ENCODE measurements at places on chromosomes 1 and 21. TPM values are rescaled to one million over a fixed set of nuclear protein-coding genes. Genes with fewer than 3 reads are reported as not detected.
A peak's percentile ranks its signal among the peaks of the same experiment; 100 is the strongest.

GRCh38 chr1:95534985-95535384, 301.0 kb downstream of the RWDD3 start:
- no peaks in the 10 kb centered on the region for H3K4me1 ChIP-seq
- no peak for DNase-seq
- no peaks in the 10 kb centered on the region for H3K27me3 ChIP-seq
- H3K27ac ChIP-seq, result no peak overlapping the region

EXO1 gene
- total RNA-seq, result not detected

DNA sequence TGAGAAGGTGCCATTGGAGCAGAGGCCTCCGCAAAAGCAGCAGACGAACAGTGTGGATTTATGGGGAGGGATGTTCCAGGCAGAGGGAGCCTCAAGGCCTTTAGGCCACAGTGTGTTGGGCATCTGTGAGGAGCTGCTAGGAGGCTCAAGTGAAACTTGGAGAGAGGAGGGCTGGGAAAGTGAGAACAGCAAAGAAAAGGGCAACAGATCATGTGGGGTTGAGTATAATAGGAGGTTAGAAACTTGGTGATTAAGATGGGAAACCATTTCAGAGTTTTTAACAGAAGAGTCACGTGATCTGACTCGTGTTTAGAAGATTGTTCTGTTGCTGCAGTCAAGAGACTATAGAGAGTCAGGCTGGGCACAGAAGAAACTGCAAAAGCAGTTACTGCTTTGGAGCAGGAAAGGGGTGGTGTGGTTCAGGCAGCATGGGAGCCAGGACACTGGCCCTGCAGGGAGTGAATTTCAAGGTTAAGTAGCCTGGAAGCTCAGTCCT, 277.0 kb downstream of the DISC1 start:
- DNase-seq, result no peak
- H3K27me3 ChIP-seq, result no peaks in the 10 kb centered on the region
- no peaks in the 10 kb centered on the region for H3K4me1 ChIP-seq
- no peak overlapping the region for H3K27ac ChIP-seq
- no peaks in the 10 kb centered on the region for H3K36me3 ChIP-seq

DNA sequence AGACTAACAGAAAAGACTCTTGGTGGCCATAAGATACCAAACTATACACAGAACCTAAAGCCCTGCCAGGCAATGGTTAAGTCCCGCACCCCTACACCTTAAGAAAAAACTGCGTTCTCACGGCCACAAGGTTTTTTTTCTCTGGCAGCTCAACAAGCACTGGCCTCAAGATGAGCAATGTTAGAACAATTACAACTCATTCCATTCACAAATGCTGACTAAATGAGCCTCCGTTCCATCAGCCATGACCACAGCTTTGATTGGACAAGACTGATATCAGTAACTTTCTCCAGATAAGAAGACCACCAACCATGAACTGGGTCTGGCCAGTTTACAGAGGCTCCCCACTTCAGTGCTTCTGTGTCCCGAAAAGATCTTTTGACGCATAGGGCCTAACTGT, 31.9 kb downstream of the SEC16B start:
- H3K36me3 ChIP-seq, result peaks cover 11% of the 10 kb centered on the region
- H3K4me3 ChIP-seq, result no peak overlapping the region
- no peaks in the 10 kb centered on the region for H3K27me3 ChIP-seq
- no peak overlapping the region for H3K27ac ChIP-seq
- DNase-seq, result no peak
- H3K4me1 ChIP-seq, result no peaks in the 10 kb centered on the region

- H3K27ac ChIP-seq, result peak overlapping the region; percentile 100
- peak overlapping the region; percentile 95 for H3K4me3 ChIP-seq
- peak; percentile 78 for DNase-seq
- H3K27me3 ChIP-seq, result no peaks in the 10 kb centered on the region
- no peaks in the 10 kb centered on the region for H3K36me3 ChIP-seq
These were observed 648 bp downstream of the ATP1A1 start for GRCh38 chr1:116373431-116374352.

- no peaks in the 10 kb centered on the region for H3K36me3 ChIP-seq
- H3K27ac ChIP-seq, result no peak overlapping the region
- H3K4me1 ChIP-seq, result no peaks in the 10 kb centered on the region
- no peaks in the 10 kb centered on the region for H3K27me3 ChIP-seq
- no peak overlapping the region for H3K4me3 ChIP-seq
- no peak for DNase-seq
These were observed 30.4 kb upstream of the DISP3 start for GRCh38 chr1:11448373-11449099.

GRCh38 chr1:111164151-111164550, 24.1 kb downstream of the CEPT1 start:
- no peak overlapping the region for H3K27ac ChIP-seq
- H3K36me3 ChIP-seq, result peaks cover 56% of the 10 kb centered on the region
- H3K4me3 ChIP-seq, result no peak overlapping the region
- H3K27me3 ChIP-seq, result no peaks in the 10 kb centered on the region

NPL gene
- total RNA-seq, result 0.45 TPM

OSBPL9 gene
- 461 TPM for total RNA-seq

- H3K27ac ChIP-seq, result no peak overlapping the region
- H3K36me3 ChIP-seq, result no peaks in the 10 kb centered on the region
- DNase-seq, result no peak
- H3K4me3 ChIP-seq, result no peak overlapping the region
- H3K27me3 ChIP-seq, result no peaks in the 10 kb centered on the region
- no peaks in the 10 kb centered on the region for H3K4me1 ChIP-seq
These were observed 85.8 kb upstream of the USP24 start for GRCh38 chr1:55300975-55301374.

GRCh38 chr1:242586360-242586680, 61.8 kb upstream of the PLD5 start:
- no peaks in the 10 kb centered on the region for H3K27me3 ChIP-seq
- no peaks in the 10 kb centered on the region for H3K36me3 ChIP-seq
- H3K4me1 ChIP-seq, result no peaks in the 10 kb centered on the region
- H3K4me3 ChIP-seq, result no peak overlapping the region
- no peak overlapping the region for H3K27ac ChIP-seq
- no peak for DNase-seq

DNA sequence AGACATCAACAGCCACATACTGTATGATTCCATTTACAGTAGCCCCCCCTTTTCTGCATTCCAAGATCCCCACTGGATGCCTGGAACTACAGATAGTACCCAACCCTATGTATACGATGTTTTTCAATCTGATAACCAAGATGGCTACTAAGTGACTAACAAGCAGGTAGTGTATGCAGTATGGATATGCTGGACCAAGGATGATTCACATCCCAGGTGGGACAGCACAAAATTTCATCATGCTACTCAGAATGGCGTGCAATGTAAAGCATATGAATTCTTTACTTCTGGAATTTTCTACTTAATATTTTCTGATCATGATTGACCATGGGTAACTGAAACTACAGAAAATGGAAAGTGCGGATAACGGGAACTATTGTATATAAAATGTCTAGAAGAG, 30.0 kb upstream of the MRPS6 start:
- no peaks in the 10 kb centered on the region for H3K27me3 ChIP-seq
- no peaks in the 10 kb centered on the region for H3K4me1 ChIP-seq
- no peak overlapping the region for H3K4me3 ChIP-seq
- no peak for DNase-seq
- no peaks in the 10 kb centered on the region for H3K36me3 ChIP-seq
- no peak overlapping the region for H3K27ac ChIP-seq

DNA sequence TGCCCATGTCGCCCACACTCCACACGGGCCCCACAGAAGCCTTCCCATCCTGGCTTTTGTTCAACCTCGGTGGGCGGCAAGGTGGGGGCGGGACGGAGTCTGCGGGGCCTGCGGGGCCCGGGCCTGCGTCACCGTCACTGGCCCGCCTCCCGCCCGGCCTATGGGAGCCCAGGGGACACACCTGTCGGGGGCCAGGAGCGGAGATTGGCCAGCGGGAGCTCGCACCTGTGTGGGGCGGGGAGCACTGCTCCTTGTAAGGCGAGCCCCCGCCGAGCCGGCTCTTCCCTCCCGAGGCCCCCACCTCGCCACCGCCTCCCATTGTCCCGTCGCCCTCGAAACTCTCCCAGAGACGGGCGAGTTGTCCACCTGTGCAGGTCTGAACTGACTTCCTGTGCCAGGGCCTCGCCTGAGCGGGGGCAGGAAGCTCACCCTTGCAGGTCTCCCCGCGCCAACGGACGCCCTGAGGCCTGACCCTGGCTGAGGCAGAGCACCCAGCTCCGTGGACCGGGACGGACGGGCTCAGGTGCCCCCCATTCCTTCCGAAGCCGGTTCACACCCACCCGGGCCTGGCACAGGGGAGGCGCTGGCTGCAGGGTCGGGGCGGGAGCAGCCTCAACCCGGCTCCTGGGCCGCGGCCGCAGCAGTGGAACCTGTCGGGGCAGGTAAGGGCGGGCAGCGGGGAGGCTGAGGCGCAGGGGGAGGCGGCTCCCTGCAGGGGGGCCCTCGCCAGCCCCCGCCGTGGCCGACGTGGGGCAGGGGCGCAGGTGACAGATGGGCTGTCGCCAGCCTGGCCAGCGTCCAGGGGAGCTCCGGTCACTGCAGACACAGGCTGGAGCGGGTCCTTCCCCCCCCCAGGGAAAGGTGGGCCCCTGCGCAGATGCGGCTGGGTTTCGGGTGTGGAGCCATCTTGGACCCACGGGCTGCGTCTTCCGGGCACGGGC, 10.8 kb upstream of the TTLL10 start:
- DNase-seq, result peak; percentile 95
- peak overlapping the region; percentile 93 for H3K27ac ChIP-seq
- peak overlapping the region; percentile 60 for H3K4me3 ChIP-seq
- H3K4me1 ChIP-seq, result peaks cover 26% of the 10 kb centered on the region
- no peaks in the 10 kb centered on the region for H3K36me3 ChIP-seq

MAP10 gene
- total RNA-seq, result 1.5 TPM

DNA sequence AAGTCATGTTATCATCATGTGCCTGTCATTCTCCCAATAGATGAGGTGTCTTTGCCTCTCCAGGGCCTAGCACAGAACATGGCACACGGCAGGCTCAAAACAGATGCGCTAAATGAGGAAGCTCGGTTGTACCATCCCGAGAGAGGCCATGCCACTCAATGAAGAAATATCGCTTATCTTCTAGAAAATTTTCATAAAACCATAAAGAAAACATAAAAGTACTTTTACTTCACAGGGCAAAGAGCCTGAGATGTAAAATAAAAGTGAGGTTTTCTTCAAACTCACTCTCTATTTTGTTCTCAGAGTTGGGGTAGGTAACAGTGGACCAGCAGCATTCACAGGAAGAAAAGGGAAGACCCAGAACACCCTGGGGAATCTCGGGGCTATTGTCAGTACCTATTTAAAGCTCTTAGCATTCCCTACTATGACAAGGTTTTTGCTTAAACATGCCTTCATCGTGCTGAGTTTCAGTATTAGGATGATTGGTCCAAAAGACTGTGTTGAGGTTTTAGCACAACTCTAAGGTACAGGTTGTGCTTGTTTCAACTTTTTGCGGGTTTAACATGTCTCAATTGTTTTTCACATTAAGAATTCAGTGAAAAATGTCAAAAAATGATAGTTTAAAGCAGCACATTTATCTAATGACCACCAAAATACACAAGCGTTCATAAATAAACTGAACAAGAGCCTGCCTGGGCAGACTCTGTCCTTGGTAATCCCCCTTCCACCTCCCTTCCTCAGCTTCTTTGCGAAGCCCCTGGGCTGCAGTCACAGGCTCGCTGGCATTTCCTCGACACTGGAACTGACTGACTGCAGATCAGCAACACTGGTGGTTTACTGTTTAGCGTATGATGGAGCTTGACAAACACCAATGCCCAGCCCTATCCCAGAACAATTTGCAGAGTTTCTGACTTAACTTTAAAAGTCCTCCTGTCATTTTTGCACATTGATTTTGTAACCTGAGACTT, 55.6 kb downstream of the COQ8A start:
- no peak for DNase-seq
- H3K4me3 ChIP-seq, result no peak overlapping the region
- no peaks in the 10 kb centered on the region for H3K27me3 ChIP-seq
- H3K4me1 ChIP-seq, result peaks cover 20% of the 10 kb centered on the region
- no peak overlapping the region for H3K27ac ChIP-seq

GFI1 gene
- 1.7 TPM for total RNA-seq

- DNase-seq, result peak; percentile 88
- no peaks in the 10 kb centered on the region for H3K27me3 ChIP-seq
- peak overlapping the region; percentile 85 for H3K27ac ChIP-seq
- peaks cover 21% of the 10 kb centered on the region for H3K4me1 ChIP-seq
- H3K36me3 ChIP-seq, result no peaks in the 10 kb centered on the region
These were observed 20.9 kb upstream of the ZNF678 start for GRCh38 chr1:227542153-227543120.

- DNase-seq, result no peak
- H3K4me3 ChIP-seq, result no peak overlapping the region
- peaks cover 9% of the 10 kb centered on the region for H3K4me1 ChIP-seq
- H3K36me3 ChIP-seq, result no peaks in the 10 kb centered on the region
- no peaks in the 10 kb centered on the region for H3K27me3 ChIP-seq
These were observed 192.4 kb downstream of the SIPA1L2 start for GRCh38 chr1:232437510-232437909.

GRCh38 chr1:101283443-101283842, 46.6 kb downstream of the S1PR1 start:
- no peak for DNase-seq
- no peak overlapping the region for H3K27ac ChIP-seq
- H3K4me1 ChIP-seq, result no peaks in the 10 kb centered on the region
- no peak overlapping the region for H3K4me3 ChIP-seq
- no peaks in the 10 kb centered on the region for H3K36me3 ChIP-seq

KANK4 gene
- 3.9 TPM for total RNA-seq

DNA sequence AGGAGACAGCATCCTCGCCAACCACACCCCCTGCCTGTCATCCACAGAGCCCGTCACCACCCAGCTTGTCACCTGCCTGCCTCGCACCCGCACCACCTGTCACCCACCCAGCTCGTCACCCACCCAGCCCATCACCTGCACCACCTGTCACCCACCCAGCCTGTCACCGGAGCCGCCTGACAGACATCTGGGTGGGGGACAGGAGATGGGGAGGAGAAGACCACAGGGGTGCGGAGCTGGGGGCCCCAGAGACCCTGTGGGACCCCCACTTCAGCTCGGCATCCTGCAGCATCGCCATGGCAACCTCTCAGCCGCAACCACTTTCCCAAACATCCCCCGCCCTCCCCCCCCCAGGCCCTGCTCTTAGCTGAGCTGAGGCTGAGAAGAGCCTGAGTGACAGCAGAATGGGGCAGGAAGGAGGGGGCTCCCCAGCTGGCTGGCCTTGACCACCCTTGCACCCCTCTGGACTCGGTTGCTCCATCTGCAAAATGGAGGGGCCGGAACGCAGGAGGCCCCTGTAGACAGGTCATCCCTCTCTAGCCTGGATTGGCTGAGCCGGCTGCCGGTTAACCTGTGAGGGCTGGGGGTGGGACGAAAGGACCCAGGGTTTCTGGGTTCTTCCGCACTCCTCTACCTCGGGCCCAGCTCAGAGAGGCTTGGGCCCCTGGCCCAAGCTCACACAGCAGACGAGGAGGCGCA, 11.6 kb downstream of the AHDC1 start:
- peak overlapping the region; percentile 63 for H3K27ac ChIP-seq
- no peaks in the 10 kb centered on the region for H3K27me3 ChIP-seq
- peaks cover 98% of the 10 kb centered on the region for H3K4me1 ChIP-seq
- no peak for DNase-seq
- H3K36me3 ChIP-seq, result no peaks in the 10 kb centered on the region

CLCA1 gene
- not detected for total RNA-seq

DNA sequence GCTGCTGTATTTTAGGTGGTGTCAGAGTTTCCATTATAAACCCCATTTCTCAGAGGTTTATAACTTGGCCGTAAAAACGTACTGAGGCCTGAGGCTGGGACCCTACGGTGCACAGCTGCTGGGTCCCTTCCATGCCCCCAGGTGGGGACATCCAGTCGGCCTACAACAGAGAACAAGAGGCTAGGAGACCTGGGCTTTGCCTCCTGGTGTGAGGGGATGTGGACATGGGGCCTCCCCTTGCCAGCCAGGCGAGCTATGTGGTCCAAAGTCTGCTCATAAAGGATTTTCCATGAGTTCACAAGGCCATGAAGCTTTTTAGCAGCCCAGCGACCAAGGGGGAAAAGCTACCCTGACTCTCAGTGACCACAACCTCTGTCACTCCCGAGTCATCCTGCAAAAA, 261.5 kb upstream of the VAMP3 start:
- H3K36me3 ChIP-seq, result no peaks in the 10 kb centered on the region
- DNase-seq, result no peak
- peaks cover 17% of the 10 kb centered on the region for H3K4me1 ChIP-seq
- H3K4me3 ChIP-seq, result no peak overlapping the region

All from stomach (tissue), 19 donors.